Dermis microvascular lymphatic vessel endothelial cell (primary cell): ENCODE measurements at places on chromosomes 5 and 9. TPM values are rescaled to one million over a fixed set of nuclear protein-coding genes. Genes with fewer than 3 reads are reported as not detected.

The PHYHD1 gene
- total RNA-seq, result 0.26 TPM in 1 of 2 replicates, not detected in the other

The IL13 gene
- not detected in 2 replicates for total RNA-seq

The ARAP3 gene
- 25.5 and 42.5 TPM in 2 replicates for total RNA-seq

The LCN15 gene
- 0.13 TPM in 1 of 2 replicates, not detected in the other for total RNA-seq

The GFI1B gene
- total RNA-seq, result under 0.01 TPM in 1 of 2 replicates, not detected in the other

The TAF1L gene
- under 0.01 TPM in 2 replicates for total RNA-seq

The HTR4 gene
- not detected in 2 replicates for total RNA-seq

The FGF1 gene
- 0.13 TPM in 2 replicates for total RNA-seq

The FAM151B gene
- 1.9 and 2.3 TPM in 2 replicates for total RNA-seq

The EFNA5 gene
- 101 and 158 TPM in 2 replicates for total RNA-seq
